ENCODE measurements at places on chromosomes 7 and 10. TPM values are rescaled to one million over a fixed set of nuclear protein-coding genes. Genes with fewer than 3 reads are reported as not detected.

ADAM22 gene
- total RNA-seq, result 1.5 TPM

LIPN gene
- total RNA-seq, result not detected

NRP1 gene
- total RNA-seq, result 2.0 TPM

MMRN2 gene
- total RNA-seq, result not detected

EEPD1 gene
- 8.5 TPM for total RNA-seq

CLCN1 gene
- total RNA-seq, result 0.10 TPM

WEE2 gene
- total RNA-seq, result not detected

OPN4 gene
- not detected for total RNA-seq

C10orf62 gene
- total RNA-seq, result not detected

LRIT1 gene
- not detected for total RNA-seq

PON1 gene
- not detected for total RNA-seq

DNA sequence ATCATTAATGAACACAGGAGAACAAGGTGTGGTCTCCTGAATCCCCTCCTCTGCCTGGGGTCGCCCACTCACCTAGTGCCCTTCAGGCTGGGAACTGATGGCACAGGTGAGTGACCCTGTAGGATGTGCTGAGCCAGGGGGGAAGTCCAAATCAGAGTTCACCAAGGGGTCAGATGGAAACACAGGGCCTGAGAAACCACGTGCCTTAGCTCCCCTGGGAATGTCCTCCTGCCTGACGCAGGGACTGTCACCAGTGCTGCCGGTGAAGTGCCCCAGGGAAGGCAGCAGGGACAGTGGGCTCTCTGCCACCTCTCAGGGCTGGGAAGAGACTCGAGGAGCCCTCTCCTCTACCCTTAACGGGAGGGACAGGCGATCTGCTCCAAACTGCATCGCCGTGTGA lies 5.8 kb upstream of the PYROXD2 start:
- no peak for DNase-seq

- DNase-seq, result no peak
Measured at GRCh38 chr10:130762491-130762890, 549.0 kb downstream of the TCERG1L start.

DNA sequence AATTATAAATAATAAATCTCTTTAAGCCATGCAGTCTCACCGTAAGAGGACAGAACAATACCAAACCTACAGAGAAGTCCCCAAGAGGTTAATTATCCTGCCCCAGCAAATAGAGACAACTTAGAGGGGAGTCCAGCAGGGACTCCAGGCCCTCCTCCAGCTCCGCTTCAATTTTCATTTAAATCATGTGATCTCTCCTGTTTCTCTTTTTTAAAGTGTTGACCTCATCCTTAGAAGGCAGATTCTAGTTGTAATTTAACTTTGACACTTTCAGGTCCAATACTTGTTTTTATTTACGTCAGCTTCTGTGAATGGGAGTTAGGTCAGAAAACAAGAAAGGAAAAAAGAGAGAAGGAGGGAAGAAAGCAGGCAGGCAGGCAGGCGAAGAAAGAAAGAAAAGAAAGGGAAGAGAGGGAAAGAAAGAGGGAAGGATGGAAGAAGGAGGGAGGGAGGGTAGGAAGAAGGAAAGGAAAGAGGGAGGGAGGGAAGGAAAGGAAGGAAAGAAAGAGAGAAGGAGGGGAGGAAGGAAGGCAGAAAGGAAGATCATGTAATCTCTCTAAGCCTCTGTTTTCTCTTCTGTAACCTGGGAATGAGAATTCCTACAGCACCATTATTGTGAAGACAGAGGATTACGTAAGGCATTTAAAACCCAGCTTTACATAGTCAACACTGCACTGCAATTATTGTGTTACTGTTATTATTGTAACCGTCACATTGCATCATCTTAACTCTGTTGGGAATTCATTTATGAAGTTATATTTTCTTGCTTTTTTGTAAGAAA lies 227.7 kb downstream of the SKIDA1 start:
- no peak for DNase-seq

DNA sequence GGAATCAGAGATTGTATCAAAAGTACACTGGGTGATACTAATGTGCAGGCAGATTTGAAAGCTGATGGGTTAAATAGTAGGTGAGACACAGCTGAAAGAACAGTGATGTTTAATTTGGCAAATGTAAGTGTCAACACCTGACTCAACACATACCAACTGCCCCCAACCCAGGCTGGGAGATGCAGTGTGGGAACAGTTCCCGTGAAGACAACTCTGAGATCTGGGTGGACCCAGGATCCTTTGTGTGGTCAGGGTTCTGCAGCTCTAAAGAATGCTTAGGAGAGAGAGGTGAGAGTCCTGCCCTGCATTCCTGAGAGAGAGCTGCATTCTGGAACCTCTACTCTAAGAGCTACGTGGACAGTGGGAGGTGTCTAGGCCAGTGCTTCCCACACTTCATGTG lies 479.7 kb downstream of the RPS24 start:
- no peak for DNase-seq

DNA sequence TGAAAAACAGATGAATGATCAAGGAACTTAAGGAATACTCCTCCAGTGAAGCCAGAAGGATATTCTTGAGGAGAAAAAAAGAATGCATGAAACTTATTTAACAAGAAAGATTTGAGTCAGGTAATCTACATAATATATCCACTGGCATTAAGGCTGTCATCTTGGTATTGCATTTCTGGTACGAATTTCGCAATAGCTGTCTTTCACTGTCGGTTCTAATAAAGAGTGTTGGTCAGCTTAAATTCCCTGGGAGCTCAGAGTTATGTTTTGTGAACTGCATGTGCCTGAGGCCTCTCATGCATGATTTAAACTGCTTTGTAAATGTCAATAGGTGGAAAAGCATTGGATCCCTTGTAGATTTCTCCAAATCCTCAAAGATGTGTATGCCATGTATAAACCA lies 565.3 kb upstream of the GALNT17 start:
- no peak for DNase-seq

DNA sequence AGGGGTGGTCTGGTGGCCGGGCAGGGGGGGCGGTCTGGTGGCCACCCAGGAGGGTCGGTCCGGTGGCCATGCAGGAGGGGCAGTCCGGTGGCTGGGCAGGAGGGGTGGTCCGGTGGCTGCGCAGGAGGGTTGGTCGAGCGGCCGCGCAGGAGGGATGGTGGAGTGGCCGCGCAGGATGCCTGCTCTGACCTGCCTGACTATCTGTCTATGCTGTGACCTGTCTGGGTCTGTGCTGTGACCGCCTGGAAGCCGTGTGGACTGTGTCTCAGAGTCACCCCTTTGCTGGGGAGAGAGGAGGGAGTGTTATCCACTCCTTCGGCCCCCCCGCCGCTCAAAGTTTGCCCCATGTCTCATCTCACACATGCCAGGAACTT lies 113.2 kb downstream of the ACTR3B start:
- DNase-seq, result no peak

GRCh38 chr7:40979296-40979695 lies 723.6 kb downstream of the INHBA start:
- DNase-seq, result no peak

GRCh38 chr7:151404216-151405011 lies 5.4 kb downstream of the WDR86 start:
- no peak for DNase-seq

GRCh38 chr10:133420028-133420427 lies 4.4 kb downstream of the SPRN start:
- no peak for DNase-seq

- no peak for DNase-seq
Measured at GRCh38 chr7:55561690-55562089, 10.6 kb downstream of the VOPP1 start.

DNA sequence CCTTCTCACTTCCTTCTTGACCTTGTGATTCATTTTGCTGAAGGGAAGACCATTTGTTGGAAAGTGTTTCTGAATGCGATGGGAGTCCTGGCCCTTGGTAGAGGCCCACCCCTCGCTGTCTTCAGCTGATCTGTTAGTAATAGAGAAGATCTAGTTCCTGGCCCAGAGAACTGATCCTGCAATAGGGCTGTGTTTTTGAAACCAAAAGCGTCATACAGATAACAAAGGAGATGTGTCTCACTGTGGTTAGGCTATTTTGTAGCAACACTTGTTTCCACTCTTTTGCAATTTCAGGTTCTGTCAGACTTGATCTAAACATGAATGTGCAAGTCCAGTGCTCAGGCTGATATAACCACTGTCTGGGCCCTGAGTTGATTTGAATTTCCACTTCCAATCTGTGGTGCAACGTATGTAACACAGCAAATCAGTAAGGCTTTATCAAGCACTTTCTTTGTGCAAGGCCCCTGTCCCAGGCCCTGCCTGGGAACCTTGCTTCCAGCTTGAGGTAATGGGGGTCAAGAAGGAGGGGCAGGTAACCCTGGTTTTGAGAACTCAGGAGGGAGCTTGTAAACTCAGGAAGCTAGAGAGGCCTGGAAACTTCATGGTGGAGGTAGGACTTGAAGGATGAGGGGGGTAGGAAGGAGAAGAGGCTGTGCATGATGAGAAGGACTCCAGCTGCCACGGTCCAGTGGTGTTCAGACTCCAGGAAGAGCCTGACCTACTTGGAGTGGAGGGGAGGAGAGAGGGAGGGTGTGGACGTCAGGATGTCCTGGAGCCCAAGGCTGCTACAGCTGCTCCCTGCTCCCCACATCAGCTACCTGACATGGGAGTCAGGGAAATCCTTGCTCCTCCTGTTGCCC lies 42.2 kb upstream of the SRGN start:
- peak; percentile 53 for DNase-seq

DNA sequence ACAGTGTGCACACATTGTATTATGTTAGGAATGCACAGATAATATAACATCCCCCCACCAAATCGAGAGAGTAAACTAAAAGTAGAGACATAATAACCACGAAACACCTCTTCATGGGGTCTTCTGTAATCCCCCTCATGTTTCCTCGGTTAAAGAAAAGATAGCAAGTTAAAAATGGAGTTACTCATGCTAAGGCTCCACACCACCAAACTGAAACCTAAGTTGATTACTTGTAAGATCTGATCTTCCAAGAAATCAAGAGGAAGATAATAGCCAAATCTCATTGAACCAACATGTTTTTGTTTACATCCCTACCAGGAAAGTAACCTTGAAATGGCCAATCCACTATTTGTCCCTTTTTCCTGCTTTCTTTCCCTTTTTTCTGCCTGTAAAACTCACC lies 11.7 kb upstream of the ETV1 start:
- no peak for DNase-seq

DNA sequence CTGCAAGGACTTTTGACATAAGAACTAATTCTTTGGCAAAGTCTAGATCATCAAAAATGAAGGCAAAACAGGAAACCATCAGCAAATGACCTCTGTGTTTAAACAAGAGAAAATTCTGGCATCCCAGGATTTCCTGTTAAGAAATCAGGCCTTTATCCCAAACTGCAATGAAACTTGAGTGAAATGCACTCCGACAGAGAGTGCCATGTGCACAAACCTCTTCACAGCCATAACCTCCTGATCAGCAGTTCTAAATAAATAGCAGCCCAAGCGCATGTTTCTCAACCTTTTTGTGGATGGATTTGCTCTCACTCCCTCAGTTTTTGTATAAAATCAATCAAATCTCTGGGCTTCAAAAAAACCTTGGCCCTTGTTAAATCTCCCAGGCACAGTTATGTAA lies 107.7 kb upstream of the EEPD1 start:
- DNase-seq, result no peak

DNA sequence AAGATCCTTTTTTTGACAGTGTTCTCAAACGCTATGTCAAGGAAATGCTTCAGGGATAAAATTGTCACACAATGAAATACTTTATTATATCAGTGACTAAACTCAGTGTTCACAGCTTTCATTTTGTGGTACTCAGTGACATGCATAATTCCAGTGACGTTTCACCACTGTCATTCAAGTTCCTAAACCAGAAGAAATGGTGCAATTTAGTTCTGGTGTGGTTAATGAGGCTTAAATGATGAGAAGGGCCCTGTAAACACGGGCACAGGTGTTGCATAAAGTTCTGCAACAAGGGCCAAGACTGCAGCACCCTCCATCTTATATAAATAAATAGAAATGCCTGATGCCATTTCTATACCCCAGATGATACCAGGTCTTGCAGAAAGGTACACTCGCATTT lies 1247.1 kb downstream of the GATA3 start:
- DNase-seq, result no peak

DNA sequence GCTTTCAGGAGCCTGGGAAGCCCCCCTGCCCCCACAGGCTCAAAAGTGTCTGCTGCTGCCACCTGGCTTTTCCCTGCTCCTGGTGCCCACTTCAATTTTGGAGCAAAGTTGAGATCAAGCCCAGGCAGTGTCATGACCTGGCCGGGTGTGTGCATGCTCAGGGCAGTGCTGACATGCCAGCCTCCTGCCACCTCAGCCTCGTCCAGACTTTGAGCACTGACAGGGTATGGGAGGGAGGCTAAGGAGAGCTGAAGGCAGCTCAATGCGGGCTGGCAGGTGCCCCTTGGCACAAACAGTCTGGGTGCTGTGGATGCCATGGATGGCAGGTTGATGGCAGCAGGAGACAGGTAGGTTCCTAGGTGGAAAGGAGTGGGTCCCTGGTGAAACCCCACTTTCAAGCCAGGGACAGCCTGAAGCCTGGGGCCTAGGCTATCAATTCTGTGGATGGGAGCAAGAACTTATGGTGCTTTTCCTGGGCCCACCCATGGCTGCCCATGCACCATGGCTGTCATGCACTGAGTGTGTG lies 12.3 kb upstream of the ECHDC3 start:
- DNase-seq, result no peak

DNA sequence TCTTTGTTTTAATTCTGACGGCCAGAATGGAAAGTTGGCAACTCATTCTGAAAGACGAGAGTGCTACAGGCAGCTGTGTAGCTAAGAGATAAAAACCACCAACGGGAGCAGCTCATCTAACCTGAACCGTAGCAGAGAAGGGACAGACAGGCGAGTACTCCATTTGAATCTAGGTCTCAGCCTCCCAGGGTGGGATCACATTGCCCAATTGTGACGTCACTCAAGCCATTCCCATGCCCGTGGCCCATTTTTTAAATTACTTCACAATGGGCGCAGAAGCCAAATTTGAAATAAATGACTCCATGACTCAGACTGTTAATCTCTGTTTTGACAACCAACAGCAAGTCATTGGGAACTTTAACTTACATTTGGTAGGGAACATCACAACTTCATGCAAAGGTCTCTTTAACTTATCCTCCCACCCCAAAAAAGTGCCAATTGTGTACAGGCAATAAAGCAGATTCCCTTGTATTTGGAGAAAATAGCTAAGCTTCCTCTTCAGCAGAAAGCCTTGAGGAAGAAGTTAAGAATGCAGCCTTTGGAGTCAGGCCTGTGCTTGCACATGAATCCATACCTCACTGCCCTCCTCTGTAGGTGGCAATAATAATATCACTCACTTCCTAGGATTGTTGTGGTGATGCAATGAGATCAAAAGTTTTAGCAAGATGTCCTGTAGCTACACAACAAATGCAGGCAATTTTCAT lies 93.2 kb upstream of the KIF5B start:
- DNase-seq, result peak; percentile 50

GRCh38 chr7:79529214-79529880 lies 75.9 kb upstream of the MAGI2 start:
- no peak for DNase-seq

GRCh38 chr7:117401293-117402002 lies 25.8 kb downstream of the ASZ1 start:
- DNase-seq, result no peak

- DNase-seq, result no peak
Measured at GRCh38 chr7:112007185-112007584, 199.0 kb downstream of the DOCK4 start.

All from activated CD4-positive, alpha-beta memory T cell treated with anti-CD3 and anti-CD28 coated beads, Interleukin-2, amount 10 ng/mL, durations not matched to agents 7 days and 5 days (primary cell).